ENCODE measurements at places on chromosomes 11 and 22.

GRCh38 chr11:67670316-67671210 is 3.9 kb downstream of the ALDH3B2 start:
- DNase-seq = no peak

GRCh38 chr11:2262301-2263070 is 7.9 kb downstream of the ASCL2 start:
- peak; percentile 15 for DNase-seq

DNA sequence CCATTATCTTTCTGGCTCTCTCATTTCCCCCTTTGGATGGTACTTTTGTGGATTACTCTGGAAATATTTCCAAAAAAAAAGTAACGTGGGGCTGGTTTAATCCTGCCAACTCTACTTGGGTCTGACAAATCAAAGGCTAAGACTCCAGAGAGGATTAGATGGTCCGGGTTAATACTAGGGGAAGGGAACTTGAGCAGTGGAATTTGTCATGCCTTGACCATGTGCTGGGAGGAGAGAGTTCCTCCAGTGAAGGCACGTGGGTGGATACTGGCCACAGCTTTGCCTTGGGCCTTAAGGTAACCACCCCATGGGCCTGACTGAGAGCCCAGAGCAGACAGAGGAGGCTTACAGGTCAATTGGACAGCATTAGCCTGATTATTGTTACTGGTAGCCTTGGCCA is 120.3 kb downstream of the NAV2 start:
- no peak for DNase-seq

- DNase-seq = no peak
Observed at GRCh38 chr11:73219396-73220285, 1.6 kb downstream of the P2RY2 start.
